ENCODE measurements at places on chromosomes 5 and 9.

- DNase-seq, result no peak
Observed at GRCh38 chr5:158381614-158382160, 522.7 kb upstream of the CLINT1 start.

DNA sequence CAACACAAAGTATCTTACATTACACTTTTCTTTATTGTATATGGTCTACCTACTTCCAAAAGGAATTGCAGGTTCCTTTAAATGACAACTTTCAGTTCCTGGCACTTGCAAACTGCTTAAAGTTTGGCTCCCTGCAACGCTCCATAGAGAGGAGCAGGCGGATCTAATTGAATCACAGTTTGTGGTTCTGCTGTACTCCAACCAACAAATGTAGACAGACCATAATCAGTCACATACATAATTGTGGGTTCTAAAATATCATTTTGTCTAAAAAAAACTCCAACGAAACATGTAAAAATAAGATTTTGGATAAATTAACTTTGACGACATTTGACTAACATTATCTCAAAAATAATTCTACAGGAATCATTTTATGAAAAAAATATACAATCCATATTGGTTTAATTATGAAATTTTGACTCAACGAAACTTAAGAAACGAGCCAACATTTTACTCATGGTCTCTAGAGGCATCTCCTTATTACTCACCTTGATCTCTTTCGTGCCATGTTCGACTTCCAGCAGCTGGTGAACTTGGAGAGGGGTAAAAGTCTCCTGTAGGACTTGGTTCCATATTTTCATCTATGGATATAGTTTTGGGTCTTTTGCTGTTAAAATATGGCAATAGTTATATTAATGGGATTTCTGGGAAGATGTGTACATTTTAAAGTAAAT is 167.6 kb downstream of the NFIB start:
- DNase-seq, result no peak

- no peak for DNase-seq
Observed at GRCh38 chr9:20570756-20571155, 51.5 kb downstream of the MLLT3 start.

DNA sequence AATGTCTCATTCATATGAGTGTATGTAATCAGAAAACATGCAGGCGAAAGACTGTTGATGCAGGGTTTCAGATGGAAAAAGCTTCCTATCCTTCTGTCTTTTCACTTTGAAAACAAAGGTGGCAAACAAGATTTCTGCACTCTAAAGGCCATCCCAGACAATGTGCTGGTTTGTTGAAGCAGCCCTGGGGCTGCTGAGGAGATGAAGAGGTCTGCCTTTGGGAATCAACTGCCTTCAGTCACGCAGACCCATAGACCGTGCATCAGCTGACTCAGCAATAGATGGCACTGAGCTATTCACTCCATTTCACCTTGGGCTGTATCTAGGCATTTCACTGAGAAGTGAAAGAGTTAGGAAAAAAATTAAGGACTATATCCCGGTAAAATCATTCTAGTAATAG is 60.5 kb upstream of the C5orf46 start:
- DNase-seq, result no peak

DNA sequence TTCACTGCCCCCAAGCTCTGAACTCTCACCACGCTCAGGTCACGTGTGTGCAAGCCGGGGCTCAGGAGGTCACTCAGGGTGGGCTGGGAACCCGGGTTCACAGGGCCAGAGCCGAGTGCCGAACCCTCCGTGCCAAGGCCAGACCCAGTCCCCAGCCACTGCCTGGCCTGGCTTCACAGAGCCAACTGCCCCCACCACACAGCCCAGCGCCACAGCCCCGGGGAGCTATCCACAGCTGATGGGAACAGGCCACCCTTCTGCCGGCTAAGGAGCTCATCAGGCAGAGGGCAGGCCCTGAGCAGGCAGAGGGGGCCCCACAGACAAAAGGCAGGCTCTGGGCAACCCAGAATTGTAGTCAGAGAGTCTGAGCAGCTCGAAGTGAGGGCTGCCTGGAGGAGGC is 117.0 kb downstream of the VAV2 start:
- no peak for DNase-seq
